ENCODE measurements at places on chromosomes 12 and 14.

DNA sequence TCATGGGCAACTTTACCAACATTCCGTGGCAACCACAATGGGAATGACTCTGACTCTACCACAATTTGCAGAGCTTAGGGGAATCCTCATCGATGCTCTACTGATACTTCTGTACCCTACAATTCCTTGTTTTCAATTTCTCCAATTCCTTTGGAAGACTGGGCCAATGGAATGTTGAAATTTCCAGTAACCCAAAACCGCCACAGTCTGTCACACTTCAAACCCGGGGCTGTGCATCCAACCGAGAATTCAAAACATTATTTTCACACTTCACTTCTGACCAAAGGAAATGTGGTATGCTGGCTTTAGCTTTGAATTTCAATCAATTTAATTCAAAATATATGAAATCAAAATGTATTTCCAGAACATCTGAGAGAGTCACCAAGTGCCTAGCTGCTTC, 951.4 kb downstream of the VRK1 start:
- DNase-seq = no peak

DNA sequence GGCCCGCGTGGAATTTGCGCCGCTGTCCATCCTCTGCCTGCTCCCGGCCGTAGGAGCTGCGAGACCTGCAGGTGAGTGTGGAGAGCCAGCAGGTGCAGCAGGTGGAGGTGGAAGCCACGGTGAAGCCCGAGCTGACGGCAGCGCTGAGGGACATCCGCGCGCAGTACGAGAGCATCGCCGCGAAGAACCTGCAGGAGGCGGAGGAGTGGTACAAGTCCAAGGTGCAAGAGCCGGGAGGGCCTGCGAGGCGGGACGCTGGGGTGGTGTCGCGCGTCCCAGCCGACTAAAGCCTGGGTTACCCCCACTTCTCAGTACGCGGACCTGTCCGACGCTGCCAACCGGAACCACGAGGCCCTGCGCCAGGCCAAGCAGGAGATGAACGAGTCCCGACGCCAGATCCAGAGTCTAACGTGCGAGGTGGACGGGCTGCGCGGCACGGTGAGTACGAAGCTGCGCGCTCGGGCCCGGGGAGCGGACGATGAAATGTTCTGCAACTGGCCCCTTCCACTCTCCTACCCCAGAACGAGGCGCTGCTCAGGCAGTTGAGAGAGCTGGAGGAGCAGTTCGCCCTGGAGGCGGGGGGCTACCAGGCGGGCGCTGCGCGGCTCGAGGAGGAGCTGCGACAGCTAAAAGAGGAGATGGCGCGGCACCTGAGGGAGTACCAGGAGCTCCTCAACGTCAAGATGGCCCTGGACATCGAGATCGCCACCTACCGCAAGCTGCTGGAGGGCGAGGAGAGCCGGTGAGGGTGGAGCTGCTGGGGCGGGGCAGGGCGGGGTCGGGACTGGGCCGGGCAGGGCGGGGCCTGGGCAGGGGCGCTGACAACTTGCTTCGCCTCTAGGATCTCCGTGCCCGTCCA, 2.1 kb downstream of the PRPH start:
- DNase-seq = peak; percentile 55

DNA sequence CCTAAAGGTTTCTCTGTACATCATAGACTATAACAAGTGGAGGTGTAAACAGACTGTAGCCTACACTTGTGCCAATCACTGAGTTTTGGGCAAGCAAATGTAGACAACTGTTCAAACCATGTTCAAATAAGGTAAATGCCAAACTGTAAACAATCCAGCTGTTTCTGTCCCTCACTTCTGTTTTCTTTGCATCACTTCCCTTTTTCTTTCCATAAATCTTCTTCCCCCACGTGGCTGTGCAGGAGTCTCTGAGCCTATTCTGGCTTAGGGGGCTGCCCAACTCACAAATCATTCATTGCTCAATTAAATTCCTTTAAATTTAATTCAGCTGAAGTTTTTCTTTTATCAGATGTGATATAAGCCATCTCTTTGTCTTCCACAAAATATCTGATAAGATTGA, 65.1 kb upstream of the CPM start:
- peak; percentile 79 for DNase-seq

- DNase-seq = no peak
These were observed 171.2 kb upstream of the EGLN3 start for GRCh38 chr14:34122081-34122480.

DNA sequence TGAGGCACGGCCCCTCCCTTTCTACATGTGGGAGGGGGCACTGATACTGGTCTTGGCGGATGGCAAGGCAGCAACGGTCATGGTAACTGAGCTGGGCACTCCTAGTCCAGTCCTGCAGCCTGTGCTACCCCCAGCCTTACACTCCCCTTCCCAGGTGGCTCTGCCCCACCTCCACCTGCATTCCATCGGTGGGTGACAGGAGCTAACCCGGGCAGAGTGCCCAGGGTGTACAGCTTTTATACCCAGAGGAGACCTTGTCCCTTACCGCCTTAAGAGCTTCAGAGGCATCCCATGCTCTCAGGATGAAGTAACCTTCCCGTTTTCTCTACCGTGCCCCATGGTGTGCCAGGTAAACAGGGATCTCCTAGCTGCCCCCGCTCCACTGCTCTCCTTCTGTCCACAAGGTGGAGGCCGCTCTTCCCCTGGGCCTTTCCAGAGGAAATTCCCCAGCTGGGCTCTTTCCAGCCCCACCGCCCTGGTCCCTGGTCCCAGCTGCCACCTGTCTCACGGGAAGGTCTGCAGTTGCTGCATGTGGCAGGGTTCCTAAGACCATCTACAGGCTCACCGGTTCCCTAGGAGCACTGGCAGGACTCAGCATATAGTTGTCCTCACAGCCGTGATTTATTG, 20.5 kb downstream of the BRI3BP start:
- no peak for DNase-seq

- no peak for DNase-seq
These were observed 267.9 kb downstream of the BCL11B start for GRCh38 chr14:99004112-99004511.

GRCh38 chr14:58072288-58073071, 79.5 kb downstream of the ARMH4 start:
- DNase-seq = peak; percentile 72

- DNase-seq = peak; percentile 3
These were observed 4.6 kb downstream of the OVCH1 start for GRCh38 chr12:29492891-29493290.

- no peak for DNase-seq
These were observed 129.5 kb downstream of the EXOC5 start for GRCh38 chr14:57139173-57139572.

DNA sequence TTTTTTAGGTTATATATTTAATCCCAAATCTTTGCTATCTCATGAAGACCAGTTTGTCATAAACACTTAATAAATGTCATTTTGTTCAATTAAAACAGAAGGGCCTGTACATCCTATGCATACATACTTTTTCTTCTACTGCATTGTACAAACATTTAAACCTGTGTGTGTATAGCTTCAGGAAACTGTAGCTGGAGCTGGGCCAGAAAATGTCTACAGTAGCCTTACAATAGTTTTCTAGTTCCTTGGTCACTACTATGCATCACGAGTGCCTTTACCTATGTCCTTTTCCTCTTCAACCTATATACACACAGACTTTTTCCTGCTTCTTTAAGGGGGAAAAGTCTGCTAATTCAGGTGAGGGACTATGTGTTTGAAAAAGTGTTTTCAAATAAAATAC, 302.8 kb downstream of the PAWR start:
- DNase-seq = no peak

Data from suppressor macrophage treated with lipopolysaccharide for 4 hours (primary cell).